ENCODE measurements at places on chromosomes 12 and 14.

DNA sequence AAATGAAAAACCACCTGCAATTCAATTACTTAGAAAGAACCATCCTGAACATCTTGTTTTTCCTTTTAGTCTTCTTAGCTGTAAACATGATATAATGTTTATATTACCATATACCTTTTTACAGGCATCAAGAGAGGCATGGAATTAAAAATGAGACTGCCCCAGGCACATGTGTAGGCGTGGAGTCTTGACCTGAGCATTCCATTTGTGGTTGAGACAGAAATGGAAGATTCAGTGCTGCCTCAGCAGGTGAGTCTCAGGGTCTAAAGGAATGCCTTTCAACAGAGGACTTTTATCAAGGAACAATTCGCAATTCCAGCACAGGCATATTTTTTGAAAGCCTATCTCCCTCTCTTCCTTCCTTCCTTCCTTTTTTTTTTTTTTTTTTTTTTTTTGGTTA, 8.0 kb upstream of the NANOGNB start:
- no peak for DNase-seq

DNA sequence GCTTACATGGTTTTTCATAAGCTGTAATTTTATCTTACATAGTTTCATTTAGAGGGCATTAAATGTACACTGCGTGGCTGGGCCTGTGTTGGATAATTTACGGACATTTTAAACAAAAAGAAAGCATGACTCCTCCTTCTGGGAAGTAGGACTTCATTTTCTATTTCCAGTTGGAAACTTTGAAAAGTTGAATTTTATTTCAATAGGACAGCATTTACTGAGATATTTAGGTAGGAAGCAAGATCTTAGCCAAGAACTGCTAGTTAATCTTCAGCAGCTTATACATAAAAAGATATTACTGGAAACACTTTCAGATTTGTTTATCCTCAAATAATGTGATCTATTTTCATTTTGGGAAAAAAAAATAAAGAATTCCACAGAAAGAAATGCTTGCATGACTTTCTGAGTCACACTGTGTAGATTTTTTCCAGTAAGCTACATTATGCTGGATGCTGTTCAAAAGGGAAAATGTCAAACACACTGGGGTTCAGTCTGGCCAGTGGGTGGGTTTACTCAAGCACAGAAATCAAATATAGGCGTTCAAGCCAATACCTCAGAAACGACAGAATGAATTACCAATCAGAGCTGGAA, 239.4 kb upstream of the KRR1 start:
- DNase-seq: no peak

DNA sequence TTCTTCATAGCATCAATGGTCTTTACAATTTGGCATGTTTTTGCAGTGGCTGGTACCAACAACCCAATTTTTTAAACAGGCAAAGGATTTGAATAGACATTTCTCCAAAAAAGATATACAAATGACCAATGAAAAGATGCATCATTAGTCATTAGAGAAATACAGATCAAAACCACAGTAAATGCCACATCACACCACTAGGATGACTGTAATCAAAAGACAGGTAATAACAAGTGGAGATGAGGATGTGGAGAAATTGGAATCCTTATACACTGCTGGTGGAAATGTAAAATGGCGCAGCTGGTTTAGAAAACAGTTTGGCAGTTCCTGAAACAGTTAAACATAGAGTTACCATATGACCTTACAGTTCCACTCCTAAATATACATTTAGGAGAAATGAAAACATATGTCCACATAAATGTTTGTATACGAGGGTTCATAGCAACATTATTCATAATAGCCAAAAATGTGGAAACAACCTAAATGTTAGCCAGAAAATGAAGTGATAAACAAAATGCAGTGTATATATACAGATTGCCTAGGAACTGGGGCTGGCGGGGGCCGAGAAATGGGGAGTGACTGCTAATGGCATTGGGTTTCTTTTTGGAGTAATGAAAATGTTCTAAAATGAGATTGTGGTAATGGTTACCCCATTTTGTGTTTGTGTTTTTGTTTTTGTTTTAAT, 55.2 kb downstream of the TGFB3 start:
- DNase-seq: peak; percentile 79

DNA sequence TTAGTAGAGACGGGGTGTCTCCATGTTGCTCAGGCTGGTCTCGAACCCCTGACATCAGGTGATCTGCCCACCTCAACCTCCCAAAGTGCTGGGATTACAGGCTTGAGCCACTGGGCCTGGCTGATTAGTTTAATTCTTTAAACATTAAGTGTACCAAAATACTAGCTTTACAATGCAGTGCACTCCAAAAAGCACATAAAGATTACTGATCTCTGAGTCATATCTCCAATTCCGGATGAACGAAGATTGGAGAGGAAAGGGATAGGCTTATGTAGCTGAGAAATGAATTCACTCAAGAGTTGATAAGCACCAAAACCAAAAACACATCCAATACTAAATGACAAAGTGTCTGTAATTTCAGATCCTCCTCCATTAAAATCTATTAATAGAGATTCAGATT, 15.1 kb downstream of the NAV3 start:
- peak; percentile 51 for DNase-seq

GRCh38 chr12:116808113-116809105, 70.3 kb downstream of the RNFT2 start:
- no peak for DNase-seq

GRCh38 chr14:72774141-72774540, 119.8 kb downstream of the DPF3 start:
- DNase-seq: no peak

DNA sequence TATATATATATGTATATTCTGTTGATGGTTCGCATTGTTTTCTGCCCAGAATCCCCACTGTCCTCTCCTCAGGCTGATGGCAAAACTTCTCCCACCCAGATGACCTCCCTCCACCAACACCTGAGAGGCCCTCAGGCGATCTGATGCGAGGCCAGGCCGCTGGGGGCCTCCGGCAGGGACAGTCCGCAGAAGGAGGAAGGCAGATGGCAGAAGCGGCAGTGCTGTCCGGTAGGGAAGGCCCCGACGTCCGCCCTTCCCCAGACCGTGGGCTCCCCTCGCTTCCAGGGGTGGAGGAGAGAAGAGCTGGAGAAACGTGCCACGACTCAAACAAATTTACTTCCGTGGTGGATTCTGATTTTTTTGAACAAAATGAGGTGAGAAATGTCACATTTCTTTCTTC, 178.3 kb upstream of the RGS6 start:
- DNase-seq: no peak

- DNase-seq: no peak
Measured at GRCh38 chr14:37924622-37925021, 283.1 kb upstream of the SSTR1 start.

GRCh38 chr14:102200690-102201352, 61.1 kb downstream of the WDR20 start:
- no peak for DNase-seq

DNA sequence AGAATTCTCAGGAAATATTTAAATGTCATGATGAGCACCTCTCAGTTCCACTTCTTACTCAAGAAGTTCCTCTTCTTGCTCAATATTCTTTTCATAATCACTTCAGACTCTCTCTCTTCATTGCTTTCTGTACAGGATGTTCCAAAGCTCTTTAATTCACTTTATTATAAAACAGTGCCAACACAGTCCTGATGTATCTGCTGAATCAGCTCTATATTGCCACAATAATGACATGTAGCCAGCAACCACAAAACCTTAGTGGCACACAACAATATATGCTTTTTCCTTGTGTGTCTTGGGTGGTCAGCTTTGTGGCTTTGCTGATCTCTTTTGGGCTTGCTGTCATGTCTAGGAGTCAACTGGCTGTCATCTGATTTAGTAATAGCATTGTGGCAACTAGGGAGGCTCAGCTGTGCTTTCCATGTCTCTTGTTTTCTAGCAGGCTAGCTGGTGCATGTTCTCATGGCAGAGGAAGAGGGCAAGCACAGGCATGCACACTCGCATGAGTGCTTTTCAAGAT, 52.8 kb upstream of the SLC2A13 start:
- DNase-seq: peak; percentile 99

DNA sequence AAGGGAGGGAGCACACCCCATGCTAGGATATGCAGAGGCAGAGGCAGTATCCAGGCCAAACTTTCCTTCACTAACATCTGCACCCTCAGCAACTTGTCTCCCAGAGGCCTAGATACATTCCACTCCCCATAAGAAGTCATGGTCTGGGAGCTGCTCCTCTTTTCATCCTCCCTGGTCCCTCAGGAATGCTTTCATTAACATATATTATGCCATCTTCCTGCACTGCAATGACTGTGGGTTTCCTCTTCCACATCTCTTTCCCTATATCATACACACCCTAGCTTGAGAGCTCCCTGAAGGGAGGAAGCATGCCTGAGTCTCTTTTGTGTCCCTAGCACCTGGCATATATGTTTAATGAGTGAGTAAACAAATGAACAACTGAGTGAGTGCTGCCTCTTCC, 8.6 kb downstream of the DDN start:
- no peak for DNase-seq

DNA sequence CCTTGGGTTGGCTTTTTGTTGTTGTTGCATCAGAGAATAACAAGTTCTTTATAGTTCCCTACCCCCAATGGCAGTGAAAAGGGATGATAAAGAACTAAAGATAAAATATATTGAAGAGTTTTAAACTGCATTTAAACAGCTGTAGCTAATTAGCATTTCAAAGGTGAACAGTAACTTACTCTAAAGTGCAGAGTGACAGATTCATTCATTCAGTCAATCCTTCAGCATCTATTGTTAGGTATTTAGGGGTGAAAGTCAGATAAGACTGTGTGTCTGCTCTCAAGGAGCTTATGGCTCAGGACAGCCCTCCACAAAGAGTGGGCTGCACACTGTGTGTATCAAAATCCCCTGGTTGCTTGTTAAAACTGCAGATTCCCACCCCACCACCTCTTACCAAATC, 146.1 kb downstream of the SSPN start:
- no peak for DNase-seq

DNA sequence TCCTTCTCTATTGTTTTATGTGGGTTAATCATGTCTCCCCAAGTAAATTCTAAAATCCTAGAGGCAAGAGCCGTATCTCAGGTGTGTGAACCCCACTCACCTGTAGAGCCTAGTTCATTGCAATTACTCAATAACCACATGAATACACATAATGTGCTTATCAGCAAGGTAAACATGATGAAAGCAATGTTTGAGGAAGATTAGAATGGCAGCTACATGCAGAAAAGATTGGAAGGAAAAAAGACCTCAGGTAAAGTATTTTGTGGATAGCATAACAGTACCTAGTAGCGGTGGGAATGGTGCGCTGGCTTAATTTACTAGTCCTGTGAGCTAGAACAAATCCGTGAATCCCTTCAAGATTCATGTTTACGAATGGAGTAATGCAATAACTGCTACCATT, 5.3 kb upstream of the KRAS start:
- no peak for DNase-seq

DNA sequence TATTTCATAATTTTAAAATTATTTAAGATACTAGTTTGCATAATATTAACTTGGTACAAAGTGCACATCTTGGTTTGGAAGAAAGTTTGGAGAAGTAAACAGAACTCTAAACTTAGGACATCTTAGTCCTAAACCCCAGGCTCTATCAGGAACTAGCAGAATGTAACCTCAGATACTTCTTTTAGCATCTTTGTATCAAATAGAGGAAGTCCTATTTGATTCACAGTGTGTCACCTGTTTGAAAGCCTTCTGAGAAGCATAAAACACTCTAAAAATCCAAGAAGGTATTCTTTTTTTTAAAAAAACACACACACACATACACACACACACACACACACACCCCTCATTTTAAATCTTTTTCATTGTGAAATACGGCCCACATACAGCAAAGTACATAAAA, 12.0 kb upstream of the RNU6-7 start:
- no peak for DNase-seq

GRCh38 chr12:3142386-3142785, 65.2 kb downstream of the TSPAN9 start:
- no peak for DNase-seq

DNA sequence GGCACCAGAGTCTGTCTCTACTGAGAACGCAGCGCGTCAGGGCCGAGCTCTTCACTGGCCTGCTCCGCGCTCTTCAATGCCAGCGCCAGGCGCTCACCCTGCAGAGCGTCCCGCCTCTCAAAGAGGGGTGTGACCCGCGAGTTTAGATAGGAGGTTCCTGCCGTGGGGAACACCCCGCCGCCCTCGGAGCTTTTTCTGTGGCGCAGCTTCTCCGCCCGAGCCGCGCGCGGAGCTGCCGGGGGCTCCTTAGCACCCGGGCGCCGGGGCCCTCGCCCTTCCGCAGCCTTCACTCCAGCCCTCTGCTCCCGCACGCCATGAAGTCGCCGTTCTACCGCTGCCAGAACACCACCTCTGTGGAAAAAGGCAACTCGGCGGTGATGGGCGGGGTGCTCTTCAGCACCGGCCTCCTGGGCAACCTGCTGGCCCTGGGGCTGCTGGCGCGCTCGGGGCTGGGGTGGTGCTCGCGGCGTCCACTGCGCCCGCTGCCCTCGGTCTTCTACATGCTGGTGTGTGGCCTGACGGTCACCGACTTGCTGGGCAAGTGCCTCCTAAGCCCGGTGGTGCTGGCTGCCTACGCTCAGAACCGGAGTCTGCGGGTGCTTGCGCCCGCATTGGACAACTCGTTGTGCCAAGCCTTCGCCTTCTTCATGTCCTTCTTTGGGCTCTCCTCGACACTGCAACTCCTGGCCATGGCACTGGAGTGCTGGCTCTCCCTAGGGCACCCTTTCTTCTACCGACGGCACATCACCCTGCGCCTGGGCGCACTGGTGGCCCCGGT, at the start of gene PTGDR:
Gene PTGDR (plus strand): TSS at position 198 of the 778 bp plus-strand sequence. CDS start 117 bp downstream, at position 315.
- peak; percentile 13 for DNase-seq

- DNase-seq: peak; percentile 13
Measured at GRCh38 chr12:105820429-105821125, 318.2 kb downstream of the NUAK1 start.

DNA sequence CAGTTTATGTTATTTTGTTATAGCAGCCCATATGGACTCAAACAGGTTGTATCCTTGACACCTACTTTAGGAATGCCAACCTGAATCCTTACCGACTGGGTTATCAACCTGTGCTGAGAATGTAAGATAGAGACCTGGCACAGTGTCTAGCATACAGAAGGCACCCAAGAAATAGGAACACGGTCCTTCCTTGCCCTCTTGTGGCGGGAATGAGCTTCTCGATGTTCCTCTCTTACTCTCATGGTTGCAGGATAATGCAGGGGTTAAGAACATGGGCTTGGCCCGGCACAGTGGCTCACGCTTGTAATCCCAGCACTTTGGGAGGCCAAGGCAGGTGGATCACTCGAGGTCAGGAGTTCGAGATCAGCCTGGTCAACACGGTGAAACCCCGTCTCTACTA, 6.5 kb downstream of the C12orf43 start:
- DNase-seq: peak; percentile 71

GRCh38 chr12:84455598-84455997, 457.0 kb downstream of the SLC6A15 start:
- DNase-seq: no peak

DNA sequence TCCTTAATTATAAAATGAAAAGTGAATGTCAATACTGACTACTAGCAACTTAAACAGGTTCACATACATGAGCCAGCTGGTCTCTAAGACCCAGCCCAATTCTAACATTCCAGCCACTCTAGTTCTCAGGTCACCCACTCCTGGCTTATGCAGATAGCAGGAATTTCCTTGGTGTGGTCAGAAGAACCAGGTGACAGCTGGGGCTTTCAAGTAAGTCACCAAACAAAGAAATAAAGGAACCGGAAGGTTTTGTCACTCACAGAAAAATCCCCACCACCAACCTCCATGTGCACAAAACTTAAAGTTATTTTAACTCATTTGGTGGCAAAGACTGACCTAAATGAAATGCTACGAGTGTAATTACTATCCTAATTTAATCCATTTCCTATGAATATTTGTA, 129.6 kb upstream of the CDKN3 start:
- DNase-seq: no peak
